ENCODE measurements at places on chromosomes 5 and 9.

GRCh38 chr5:60687927-60688720 lies 11.8 kb downstream of the DEPDC1B start:
- DNase-seq, result no peak

- DNase-seq, result no peak
These were observed 154.8 kb downstream of the SGCD start for GRCh38 chr5:156481741-156482140.

GRCh38 chr5:1936413-1936812 lies 53.7 kb upstream of the IRX4 start:
- no peak for DNase-seq

- no peak for DNase-seq
These were observed 123.4 kb upstream of the IFNE start for GRCh38 chr9:21605489-21605931.

- no peak for DNase-seq
These were observed 1041.1 kb upstream of the COX7C start for GRCh38 chr5:85576666-85577065.

GRCh38 chr5:139245637-139246339 lies 47.6 kb upstream of the SIL1 start:
- no peak for DNase-seq

- DNase-seq, result no peak
These were observed 39.2 kb downstream of the USP20 start for GRCh38 chr9:129874261-129875101.

DNA sequence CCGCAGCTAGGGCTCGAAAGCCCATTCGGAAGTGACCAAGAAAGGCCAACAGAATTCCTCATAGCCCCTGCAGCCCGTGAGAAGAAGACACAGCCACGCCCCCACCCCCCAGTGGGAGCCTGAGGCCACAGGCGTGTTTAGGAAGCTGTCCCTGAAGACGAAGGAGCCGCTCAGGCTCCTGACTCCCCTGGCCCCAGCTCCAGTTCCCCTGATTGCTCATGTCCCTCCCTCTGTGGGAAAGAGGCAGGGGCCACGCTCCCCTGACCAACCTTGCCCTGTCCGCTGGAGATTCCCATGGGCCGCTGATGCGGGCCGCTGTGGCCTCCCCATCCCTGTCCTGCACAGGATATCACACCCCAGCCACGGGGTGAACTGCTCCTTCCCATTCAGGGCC lies 13.6 kb downstream of the ROPN1L start:
- no peak for DNase-seq

DNA sequence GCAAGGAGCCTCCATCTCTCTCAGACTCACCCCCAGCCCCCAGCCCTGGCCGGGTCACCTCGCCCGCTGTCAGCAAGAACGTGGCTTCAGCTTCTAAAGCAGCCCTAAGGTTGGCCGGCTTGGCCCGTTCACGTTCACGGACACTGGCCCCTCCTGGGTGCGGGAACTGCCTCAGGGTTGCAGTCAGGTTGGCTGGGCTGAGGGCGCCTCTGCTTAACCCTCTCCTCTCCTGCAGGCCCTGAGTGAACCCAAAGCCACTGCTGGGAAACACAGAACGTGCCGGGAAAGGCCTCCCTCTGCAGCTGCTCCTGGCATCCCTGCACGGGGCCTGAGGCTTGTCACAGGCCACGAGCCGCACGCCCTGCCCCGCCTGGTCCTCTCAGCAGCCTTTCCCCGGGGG lies 40.1 kb upstream of the UBAC1 start:
- DNase-seq, result no peak

DNA sequence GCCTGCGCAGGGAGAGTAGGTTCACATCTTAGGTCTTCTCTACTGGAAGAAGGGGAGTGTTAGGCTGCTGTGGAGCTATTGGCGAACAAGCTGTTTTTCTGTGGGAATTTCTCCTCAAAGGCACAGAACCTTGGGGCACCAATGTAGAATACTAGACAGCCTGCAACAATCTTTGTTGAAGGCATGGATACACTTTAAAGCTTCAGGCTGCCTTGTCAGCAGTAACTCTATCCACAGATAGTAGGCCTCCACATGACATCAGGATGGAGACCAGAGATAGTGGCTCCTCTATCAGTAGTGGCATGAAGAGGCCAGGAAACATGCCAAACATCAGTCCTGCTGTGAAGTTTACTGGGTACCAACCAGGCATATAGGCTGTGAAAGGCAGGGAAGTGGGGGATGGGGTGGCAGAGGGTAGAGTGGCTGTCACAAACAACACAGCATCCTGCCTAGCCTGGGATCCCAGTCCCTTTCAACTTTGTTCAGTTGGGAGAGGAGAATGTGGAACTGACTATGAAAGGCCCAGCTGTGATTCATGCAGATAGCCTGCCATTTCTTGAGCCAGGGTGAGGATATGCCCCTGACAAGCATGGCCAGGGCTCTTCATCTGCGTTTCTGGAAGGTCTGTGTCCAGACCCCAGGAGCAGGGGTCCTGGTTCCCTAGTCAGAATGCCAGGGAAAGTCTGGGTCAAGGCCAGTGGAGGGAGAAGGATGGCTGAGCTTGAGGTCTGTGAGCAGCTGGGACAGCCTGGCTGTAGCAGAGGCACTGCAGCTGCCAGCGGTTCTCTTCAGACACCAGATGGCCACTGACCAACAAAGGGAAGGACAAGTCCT lies 1.0 kb upstream of the HK3 start:
- DNase-seq, result no peak

GRCh38 chr5:163586531-163586956 lies 81.1 kb downstream of the MAT2B start:
- DNase-seq, result no peak

DNA sequence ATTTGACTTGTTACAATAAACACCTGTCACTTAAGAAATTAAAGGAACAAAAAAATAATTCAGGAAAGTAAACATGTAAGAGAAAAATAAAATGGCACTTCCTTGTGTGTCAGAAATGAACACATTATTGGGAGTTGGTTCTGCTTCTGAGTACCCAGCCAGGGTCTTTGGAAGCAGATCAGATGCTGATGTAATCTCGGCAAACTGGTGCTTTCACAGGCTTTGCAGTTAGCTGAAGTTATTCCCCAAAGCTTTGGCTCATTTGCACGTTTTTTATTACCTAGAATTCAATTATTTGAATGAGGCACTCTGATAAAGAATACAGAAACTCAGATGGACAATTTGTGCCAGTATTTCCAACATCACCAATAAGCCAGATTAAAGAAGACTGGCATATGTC lies 10.9 kb downstream of the CDH18 start:
- DNase-seq, result no peak

GRCh38 chr9:89695441-89695891 lies 90.7 kb downstream of the GADD45G start:
- DNase-seq, result no peak

DNA sequence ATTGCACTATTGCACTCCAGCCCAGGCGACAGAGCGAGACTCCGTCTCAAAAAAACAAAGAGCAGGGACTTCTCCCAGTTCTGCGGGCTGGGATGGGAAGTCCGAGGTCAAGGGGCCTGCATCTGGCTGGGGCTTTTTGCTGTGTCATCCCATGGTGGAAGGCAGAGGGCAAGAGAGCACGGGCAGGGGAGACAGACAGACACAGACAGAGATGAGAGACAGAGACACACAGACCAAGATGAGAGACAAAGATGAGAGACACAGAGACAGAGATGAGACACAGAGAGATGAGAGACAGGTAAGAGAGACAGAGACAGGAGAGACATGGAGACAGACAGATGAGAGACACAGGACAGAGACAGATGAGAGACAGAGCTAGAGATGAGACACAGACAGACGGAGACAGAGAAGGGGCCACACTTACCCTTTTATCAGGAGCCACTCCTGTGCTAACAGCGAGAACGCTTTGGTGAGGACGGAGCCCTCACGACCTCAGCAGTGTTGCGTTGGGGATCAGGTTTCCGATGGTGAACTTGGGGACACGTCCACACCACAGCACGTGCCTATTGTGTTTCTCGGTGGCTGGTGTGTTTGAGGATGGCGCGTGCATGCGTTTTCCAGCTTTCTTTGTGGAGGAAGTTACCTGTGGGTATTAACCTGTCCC lies 8.9 kb upstream of the TOR4A start:
- no peak for DNase-seq

DNA sequence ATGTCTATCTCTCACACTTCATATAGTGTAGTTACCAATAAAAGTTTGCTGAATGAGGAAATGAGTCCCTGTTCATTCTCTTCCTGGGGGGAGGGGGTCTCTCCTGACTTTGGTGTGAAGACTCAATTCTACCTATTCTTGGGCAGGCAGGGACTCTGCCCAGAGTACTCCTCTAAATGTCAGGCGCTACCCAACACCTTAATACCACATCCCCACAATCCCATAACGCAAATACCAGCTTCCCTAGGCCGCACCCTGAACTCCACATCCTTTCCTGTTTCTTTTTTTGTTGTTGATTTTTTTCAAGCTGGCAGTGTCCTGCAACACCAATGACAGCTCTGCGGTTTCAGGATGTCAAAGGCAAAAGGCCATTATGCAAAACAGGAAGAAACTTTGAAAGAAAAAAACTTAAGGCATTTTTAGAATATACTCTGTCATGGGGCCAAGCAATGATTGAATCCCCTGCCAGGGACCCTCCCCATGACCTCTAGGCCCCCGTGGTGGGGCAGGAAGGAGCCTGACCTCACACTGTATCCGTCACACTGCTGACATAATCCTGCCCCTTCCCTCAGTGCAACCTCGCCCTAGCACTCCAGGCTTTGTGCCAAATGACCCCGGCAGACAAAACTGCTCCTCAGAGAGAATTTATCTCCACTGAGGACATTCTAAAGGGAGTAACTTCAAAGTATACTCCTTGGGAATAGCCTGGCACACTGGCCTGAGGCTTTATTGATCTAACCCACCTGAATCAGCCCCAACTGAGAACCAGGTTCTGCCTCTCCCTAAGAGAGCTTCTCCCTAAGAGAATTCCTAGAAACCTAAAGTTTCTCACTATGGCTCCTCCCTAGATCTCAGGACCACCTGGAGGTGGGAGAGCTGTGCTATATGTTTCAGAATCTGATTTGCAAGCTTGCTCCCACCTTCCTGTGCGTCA lies 8.0 kb downstream of the B4GALT1 start:
- DNase-seq, result no peak

DNA sequence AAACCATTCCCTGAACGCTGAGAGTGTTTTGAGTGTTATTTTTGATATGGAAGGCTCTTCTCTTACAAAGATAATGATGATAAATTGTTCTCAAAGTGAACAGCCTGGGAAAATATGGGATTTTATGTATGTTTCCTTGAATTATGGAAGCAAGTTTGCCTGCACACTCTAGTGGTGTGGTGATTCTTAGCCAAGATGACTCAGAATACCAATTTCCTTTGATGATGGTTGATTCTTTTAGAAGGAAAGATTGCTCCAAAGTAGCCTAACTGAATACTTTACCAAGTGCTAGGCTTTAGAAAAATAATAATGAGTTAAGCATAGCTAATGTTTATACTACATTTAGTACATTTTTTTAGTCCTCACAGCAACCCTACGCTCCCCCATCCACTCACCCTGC lies 243.4 kb downstream of the EBF1 start:
- DNase-seq, result no peak

- DNase-seq, result no peak
These were observed 113.9 kb upstream of the FBXL7 start for GRCh38 chr5:15386122-15386521.

DNA sequence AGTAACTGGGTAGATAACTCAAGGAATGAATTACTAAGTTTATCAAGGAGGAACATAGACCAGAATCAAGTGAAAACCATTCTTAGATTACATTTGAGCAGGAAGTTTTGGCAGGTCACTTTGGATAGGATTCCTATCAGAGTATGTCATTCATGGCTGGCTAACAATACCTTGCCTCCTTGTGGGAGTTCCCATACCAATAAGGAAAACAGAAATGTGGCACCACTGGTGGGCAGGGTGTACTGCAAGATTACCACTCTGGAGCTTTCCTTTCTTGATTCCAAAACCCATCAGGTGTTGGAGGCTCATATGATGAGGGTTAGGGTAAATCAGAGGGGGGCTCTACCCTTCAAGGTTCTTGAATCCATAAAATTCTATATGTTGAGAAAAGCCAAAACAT lies 18.6 kb upstream of the SPATA31D1 start:
- no peak for DNase-seq

GRCh38 chr5:7976411-7977190 lies 107.7 kb downstream of the MTRR start:
- no peak for DNase-seq

DNA sequence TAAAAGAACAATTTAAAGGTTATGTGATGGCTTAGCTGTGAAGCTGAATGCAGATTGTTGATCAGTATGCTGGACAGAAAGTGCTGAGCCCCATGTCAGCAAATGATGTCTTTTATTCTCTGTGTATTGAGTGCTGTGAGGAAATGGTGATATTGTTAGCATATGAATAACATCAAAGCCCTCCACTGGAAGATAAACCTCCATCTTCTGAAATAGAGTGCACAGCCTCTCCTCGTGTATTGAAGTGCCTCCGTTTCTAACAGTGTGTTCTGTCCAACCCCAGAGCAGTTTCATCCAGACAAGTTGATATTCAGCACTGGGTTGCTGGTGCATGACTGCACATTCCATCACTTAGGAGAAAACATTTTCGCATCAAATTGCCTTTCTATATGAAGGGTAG lies 242.9 kb downstream of the CSNK1G3 start:
- no peak for DNase-seq

DNA sequence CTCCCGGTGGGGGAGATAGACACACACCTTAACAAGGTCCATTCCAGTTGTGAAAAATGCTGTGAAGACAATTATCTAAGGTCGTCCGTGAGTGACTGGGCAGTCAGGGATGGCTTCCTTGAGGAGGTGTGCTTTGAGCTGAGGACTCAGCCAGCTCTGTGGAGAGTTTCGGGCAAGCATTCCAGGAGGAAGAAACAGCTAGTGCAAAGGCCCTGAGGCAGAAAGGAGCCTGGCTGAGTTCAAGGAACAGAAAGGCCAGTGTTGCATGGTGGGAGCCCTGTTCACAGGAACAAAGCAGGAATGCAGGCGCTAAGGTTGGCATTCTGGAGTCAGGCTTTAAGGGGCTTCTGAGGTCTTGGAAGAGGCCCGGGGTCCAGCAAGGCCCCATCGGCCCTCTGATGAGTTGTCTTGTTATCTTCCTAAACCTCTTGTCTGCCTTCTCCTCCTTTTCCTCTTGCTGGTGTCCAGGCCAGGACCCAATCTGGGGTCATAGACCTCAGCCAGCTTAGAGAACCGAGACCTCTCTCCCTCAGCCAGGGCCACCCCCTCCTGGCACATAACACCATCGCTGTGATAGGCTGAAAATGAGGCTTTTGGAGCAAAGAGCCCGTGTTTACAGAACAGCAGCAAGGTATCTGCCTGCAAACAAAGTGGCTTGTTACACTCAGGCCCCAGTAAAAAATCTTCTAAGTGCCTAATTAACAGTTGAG lies 270.2 kb upstream of the MVB12B start:
- no peak for DNase-seq

- DNase-seq, result no peak
These were observed 415.5 kb downstream of the NR2F1-AS1 start for GRCh38 chr5:93165559-93165958.
